ENCODE measurements at places on chromosomes 7 and 10.

DNA sequence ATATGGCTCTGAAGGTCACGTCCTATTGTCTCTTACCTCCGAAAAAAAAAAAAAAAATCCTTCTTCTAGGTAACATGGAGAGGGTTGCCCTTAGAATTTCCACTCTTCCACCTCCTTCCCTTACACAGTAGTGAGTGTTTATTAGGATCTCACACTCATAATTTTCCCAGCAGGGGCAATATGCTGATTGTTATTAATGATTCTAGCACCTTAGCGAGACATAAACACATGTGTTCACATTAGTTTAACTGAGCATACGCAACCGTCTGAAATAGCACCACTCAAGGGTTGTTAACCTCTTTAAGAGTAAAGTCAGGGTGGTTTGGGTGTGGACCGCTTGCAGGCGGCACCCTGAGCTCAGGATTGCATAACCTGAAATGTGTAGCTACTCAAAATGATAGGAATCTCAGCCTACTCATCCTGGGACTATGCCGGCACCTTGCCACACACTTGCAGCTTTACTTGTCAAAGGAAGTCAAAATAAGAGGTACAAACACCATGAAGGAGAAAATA is 52.2 kb downstream of the CPEB3 start:
- DNase-seq = peak; percentile 64

GRCh38 chr10:67763499-67764011 is 67.6 kb upstream of the CTNNA3 start:
- peak; percentile 81 for DNase-seq

- DNase-seq = peak; percentile 86
Observed at GRCh38 chr7:91182819-91183764, 81.1 kb upstream of the FZD1 start.

DNA sequence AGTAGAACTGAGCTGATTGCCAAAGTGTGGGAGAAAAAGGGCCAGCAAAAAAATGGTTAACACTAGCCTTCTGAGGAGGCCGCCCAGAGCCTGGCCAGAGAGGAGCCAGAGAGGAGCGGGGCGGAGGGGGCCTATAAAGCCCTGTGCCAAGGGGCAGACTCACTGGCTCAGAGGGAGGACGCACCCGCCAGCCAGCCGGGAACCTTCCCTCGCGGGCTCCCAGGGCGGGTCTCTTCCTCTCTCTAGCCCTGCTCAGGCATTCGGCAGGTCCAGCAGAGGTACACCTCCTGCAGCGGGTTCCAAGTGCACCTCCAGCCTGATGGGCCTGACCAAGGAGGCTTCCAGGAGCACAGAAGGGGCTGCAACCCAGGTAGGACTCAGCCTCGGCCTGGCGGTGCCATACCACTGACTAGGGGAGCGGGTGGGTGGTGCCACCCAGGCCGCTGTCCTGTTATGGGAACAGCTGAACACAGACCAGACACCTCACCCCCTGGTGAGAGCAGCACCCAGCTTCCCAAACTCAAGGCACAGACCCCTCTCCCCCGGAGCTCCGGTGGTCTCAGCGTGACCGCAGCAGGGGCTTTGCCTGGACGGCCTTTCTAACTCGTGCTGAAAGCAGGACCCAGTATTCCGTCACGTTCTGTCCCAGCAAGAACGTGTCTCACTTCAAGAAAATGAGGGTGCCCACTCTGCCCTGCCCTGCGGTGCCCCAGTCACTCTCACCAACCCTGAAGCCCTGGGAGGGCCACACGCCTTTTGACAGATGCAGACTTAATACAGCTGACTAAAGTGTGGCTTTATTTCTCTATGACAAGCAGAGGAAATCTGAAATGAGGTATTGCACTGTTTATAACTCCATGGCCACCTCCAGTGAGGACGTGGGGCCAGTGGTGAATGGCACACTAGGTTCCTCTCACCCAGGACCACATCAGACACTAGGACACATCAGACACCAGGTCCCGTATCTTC is at the start of gene GPER1:
TSS of gene GPER1 (plus strand) at position 162 of the 969 bp plus-strand sequence. CDS start 3,616 bp downstream, outside the sequence.
- DNase-seq = peak; percentile 72
